ENCODE measurements at places on chromosomes 11 and 22. TPM values are rescaled to one million over a fixed set of nuclear protein-coding genes. Genes with fewer than 3 reads are reported as not detected.

- H3K4me3 ChIP-seq = no peak overlapping the region
- DNase-seq = peak; percentile 47
- H3K36me3 ChIP-seq = peaks cover 8% of the 10 kb centered on the region
- peaks cover 47% of the 10 kb centered on the region for H3K4me1 ChIP-seq
- peak overlapping the region; percentile 98 for H3K27ac ChIP-seq
- H3K27me3 ChIP-seq = no peaks in the 10 kb centered on the region
Measured at GRCh38 chr22:42080287-42080686, 787 bp downstream of the SMDT1 start.

DNA sequence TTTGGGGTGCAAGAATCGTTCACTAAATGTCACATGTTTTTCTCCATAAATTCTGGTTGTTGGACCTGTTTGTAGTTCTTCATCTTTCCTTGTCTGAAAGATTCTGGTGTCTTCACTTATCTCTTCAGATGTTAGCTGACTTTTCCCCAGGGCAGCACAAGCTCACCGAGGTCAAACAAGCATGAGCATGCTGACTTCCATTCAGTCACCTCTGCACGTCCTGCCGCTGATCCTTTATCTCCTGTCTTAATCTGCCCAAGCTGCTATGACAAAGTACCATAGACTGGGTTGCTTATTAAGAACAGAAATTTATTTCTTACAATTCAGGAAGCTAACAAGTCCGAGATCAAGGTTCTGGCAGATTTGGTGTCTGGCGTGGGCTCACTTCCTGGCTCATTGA is 800.6 kb downstream of the NTM start:
- H3K4me1 ChIP-seq = no peaks in the 10 kb centered on the region
- H3K36me3 ChIP-seq = no peaks in the 10 kb centered on the region
- H3K27ac ChIP-seq = no peak overlapping the region

DNA sequence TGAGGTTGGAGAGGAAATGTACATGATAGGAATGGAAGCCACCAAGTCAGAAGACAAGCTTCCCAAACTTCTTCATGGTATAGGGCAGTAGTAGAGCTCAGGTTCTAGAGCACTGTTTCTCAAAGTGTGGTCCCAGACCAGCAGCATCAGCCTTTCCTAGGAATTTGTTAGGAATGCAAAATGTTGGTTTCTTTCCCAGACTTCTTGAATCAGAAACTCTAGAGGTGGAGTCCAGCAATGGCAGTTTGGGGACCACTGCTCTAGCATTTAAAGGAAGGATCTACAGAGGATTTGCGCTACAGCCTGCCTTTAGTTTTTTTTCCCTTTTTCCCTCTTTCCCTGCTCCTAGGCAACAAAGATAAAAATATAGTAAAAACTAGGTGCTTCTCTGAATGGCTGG is 17.0 kb upstream of the MMP12 start:
- H3K27ac ChIP-seq = no peak overlapping the region
- no peak for DNase-seq
- H3K27me3 ChIP-seq = no peaks in the 10 kb centered on the region
- H3K36me3 ChIP-seq = no peaks in the 10 kb centered on the region
- no peaks in the 10 kb centered on the region for H3K4me1 ChIP-seq
- no peak overlapping the region for H3K4me3 ChIP-seq

The MPZL2 gene
- total RNA-seq = 48.5 TPM

The JHY gene
- 2.3 TPM for total RNA-seq

The TYMP gene
- total RNA-seq = 65.3 TPM

- no peaks in the 10 kb centered on the region for H3K27me3 ChIP-seq
- no peaks in the 10 kb centered on the region for H3K36me3 ChIP-seq
- H3K27ac ChIP-seq = no peak overlapping the region
- no peak for DNase-seq
- H3K4me1 ChIP-seq = no peaks in the 10 kb centered on the region
Measured at GRCh38 chr11:15473954-15474837, 359.5 kb downstream of the INSC start.

The MUC15 gene
- total RNA-seq = 8.0 TPM

GRCh38 chr22:36317658-36318271 is 64.8 kb downstream of the APOL1 start:
- H3K27ac ChIP-seq = no peak overlapping the region
- H3K36me3 ChIP-seq = peaks cover 67% of the 10 kb centered on the region
- no peak overlapping the region for H3K4me3 ChIP-seq
- H3K27me3 ChIP-seq = no peaks in the 10 kb centered on the region

GRCh38 chr22:20565079-20565734 is 57.8 kb downstream of the MED15 start:
- H3K36me3 ChIP-seq = peaks cover 4% of the 10 kb centered on the region
- no peak for DNase-seq
- no peak overlapping the region for H3K27ac ChIP-seq

Data from body of pancreas (tissue), 4 donors.